ENCODE measurements at places on chromosomes 13 and 19.

DNA sequence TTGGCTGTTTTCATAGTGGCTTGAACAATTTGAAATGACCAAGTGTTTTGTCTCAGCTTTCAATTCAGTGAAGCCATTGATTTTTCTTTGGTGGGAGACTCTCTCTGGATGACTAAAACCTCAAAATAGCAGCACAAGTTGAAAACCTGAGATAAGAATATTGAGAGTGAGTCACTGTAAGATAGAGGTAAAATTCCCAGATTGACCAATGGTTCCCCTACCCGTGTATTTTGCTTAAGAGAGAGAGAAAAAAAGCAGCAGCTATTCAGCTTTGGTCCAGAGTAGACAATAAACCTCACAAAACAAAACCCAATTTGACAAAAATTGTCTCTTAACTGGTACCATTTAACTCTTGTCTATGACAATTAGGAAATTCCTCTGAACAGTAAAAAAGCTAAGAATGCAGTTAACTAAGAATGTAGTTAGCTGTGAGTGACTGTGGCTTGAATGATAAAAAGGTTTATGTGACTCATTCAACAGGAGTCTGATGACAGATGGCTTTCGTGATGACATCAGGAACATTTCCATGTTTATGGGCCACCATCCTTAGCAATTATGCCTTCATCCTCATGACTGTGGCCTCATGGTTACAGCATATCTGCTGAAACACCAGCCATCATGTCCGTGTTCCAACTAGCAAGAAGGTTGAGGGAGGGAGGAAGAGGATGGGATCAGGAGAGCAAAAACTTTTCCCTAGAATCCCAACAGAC is 356.9 kb downstream of the NDFIP2 start:
- no peak for DNase-seq

DNA sequence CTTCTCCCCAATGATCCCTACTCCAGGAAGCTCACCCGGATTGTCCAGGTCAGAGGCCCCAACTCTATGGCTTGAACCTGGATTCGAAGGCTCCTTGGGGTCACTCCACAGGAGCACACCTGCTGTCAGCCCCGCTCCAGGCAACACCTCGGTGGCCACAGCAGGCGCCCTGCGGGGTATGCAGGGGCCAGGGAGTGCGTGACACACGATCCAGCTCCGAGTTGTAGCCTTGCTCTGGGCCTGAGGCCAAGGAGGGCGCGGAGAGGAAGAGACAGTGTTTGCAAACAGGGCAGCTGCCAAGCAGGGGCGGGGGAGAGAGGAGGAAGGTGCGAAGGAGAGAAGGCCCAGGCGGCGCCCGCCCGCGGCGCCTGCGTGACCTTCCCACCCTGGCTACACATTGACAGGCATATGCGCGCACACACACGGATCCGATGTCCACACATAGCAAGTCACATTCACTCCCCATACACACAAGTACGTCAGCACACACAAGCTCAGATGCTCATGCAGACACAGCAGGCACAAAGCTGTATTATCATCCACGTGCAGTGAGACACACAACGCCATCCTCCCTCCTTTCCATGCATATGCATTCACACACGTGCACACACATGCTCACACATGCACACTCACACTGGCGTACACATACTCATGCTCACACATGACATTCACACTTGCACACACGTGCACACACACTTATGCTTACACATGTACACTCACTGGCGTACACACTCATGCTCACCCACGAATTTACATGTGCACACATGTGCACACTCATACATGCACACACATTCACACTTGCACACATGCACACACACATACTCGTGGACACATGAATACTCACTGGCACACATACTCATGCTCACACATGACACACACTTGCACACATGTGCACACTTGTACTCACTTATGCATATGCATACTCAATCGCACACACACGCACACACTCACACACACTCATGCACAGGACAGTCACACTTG is 10.4 kb downstream of the SBK2 start:
- peak; percentile 32 for DNase-seq

DNA sequence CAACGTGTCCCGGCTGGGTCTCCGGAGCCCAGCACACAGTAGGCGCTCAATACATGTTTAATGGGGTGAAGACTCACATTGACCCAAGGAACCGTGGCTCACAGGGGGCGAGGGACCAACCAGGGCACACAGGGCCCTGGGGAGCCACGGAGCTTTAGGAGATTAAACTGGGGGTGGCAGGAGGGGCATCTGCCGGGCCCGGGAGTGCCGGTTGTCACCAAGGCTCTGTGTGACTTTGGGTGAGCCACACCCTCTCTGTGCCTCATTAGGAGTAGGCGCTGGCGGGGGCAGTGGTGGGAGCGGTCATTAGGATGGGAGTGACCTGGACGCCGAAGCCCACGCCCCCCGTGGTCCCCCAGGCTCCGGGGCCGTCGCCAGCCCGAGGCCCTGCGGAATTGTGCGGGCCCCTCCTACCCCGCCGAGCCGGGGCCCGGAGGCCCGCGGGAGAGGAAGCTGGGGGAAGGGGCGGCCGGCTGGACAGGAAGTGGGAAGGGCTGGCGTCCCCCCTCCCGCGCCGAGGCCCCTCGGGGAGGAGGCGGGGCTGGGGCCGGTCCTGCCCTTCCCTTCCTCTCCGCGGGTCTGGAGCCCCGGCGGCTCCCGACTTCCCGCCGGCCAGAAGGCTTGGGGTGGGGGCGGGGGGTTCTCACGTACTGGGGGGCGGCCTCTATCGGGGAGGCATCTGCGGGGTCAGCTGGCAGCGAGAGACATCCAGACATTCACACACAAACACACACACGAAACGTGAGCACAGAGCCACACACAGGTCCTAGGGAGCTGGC is 1.8 kb upstream of the SSBP4 start:
- peak; percentile 79 for DNase-seq

DNA sequence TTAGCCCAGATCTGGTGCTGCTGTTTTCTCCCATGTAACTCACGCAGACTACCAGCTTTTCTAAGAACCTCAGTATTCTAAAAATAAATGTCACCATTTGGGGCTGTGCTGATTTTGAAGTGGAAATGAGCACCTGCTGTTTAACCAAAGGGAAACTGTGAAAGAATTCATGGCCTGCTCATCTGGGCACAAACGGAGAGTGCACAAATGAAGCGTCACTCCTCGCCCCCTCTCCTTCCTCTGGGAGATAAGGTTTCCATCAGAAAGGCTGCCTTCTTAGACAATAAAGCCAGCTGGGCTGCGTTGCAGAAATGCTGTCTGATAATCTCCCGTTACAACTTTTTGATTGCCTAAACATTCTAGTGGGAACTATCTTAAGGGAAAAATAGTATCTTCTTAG is 73.7 kb upstream of the SLC15A1 start:
- DNase-seq = no peak

- DNase-seq = peak; percentile 89
Measured at GRCh38 chr13:79466872-79467271, 14.1 kb upstream of the NDFIP2 start.

DNA sequence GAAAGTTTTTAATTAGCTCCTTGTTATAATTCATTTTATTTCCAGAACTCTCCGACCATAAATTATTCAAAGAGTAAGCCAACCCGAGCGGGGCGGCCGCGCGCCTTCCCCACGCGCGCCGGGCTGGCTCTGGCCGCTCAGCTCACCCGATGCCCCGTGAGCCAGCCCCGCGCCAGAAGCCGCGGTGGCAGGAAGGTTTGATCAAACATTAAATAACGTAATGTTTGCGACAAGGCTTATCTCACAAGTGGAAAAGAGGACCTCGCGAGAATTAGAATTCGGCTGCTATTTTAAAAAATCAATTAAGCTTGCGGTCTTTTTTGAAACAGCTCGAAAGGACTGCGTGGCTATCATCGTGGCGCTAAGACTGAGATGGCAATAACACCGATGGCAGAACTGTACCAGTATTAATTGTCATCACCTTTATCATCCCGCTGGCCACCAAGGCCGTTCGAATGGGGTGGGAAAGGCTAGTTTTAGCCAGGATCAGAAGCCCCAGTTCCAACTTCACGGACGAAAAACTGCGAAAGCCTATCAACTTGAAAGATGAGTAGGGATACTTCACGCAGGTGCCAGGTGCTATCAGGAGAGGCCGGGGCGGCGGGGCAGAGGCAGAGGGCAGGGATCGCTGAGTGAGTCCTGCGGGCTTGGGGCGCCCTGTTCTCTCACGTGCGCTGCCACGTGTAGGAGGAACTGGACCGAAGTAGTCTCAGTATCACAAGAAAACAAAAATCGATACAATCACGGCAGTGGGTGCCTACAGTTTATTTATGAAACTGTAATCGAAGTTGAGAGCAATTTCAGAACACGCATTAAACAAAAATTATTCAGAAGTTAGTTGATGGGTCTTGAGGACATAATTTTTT is 6.4 kb downstream of the POU4F1 start:
- DNase-seq = no peak

- DNase-seq = no peak
Measured at GRCh38 chr19:13425151-13425550, 81.1 kb downstream of the CACNA1A start.

DNA sequence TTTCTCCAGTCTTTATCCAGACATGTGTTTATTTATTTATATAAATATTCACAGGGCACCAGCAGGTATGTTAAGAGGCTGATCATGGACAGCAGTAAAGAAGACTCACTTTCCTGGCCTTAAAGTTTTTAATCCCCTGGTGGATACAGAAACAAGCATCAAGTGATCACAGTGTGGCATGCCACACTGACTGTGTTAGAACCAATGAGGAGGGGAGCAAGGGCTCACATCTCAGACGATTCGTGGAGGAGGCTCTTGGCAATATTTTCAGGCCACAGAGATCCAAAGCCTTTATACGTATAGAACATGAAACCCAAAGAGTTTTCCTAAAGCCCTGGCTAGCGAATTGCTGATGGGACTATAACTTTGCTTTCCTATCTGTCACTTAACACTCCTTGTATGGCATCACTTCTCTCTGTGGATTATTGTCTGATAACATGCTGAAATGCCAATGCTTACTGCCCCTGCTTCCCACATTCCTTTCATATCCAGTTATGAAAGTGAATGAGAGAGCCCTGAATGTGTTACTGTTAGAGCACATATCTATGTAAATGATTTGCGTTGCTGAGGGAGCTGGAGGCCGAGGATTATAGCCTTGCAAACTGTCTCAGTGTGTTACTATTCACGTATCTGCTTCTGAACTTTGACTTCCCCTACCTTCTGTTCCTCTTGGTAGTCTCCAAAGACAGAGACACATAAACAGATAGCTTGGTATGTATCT is 37.6 kb downstream of the POLR1D start:
- no peak for DNase-seq

DNA sequence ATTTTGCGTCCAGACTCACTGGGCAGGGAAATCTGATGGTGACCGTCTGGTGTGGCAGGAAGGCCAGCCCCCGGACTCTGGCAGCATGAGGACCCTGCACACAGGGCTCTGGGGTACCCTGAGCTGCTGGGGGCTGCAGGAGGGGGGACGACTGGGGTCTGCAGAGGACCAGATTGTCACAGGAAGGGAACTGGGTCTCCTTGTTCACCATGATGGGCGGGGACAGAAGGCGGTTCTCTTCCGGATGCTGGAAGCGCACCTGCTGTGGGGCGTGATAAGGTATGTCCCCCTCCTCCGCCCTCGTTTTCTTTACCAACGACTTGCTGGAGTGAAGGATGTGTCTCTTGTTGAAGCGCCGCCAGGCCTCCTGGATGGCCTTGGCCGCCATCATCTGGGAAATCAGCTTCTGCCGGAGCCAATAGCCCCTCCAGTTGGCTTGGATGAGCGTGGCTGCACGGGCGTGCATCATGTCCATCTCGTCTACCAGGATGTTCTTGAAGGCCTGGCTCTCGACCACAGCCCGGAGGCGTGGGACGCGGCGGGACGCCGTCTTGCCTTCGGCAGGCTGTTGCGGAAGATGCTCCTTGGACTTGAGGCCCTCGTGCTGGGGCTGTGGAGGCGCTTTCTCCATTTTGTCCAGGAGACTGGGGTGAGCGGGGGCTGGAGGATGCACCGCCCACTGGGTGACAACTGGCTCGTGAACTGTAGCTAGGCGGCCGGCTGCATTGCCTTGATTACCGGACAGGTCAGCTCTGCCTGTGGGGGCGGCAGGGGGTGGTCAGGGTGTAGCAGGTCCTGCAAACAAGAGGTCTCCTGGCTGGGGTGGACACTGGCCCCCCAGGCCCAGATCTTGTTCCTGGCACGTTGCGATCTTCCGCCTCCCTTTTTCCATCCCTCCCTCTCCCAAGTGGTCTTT is 7.2 kb downstream of the IQCN start:
- no peak for DNase-seq

DNA sequence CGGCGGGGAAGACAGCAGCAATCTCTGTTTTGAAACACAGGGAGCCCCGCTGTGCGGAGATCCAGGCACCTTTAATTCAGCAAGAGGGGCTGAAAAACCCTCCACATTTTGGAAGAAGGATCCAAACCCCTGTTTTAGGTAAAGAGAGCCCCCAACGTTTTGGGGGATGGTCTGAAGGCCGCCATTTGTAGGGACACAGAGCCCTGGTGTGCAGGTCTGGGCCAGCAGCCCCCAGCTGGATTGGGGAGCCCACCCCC is 3.5 kb upstream of the HOOK2 start:
- no peak for DNase-seq

DNA sequence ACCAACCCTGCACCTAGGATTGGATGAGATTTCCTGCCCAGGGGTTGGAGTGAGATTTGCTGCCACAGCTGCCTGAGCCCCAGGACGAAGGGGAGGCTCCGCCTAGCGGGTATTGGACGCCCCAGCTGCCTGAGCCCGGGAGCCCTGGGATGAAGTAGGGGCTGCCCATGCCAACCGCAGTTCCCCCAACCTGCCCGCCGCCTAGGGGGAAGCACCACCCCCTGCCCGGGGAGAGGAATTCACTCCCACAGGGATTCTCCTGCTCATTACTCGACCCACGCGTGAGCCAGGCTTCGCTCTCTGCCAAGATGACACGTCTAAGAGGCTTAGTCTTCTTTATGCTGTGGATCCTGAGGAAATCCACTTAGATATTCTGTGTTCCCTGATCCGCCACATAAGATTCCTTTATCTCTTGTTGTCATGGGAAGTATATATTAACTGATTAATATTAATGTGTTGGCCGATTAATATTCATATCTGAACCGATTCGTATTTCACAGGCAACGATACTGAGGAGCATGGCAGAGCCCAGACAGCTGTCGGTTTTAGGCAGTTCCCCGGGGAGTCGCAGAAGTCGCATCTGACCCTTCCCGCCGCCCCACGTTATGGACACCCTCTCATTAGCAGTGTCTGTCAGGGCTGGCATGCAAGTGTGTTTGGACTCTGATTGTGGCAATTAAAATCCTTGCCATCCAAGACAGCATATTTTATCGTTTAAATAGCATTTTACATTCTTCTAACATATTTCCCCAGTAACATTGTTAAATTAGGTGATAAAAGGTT is 44.5 kb upstream of the KCTD15 start:
- no peak for DNase-seq

DNA sequence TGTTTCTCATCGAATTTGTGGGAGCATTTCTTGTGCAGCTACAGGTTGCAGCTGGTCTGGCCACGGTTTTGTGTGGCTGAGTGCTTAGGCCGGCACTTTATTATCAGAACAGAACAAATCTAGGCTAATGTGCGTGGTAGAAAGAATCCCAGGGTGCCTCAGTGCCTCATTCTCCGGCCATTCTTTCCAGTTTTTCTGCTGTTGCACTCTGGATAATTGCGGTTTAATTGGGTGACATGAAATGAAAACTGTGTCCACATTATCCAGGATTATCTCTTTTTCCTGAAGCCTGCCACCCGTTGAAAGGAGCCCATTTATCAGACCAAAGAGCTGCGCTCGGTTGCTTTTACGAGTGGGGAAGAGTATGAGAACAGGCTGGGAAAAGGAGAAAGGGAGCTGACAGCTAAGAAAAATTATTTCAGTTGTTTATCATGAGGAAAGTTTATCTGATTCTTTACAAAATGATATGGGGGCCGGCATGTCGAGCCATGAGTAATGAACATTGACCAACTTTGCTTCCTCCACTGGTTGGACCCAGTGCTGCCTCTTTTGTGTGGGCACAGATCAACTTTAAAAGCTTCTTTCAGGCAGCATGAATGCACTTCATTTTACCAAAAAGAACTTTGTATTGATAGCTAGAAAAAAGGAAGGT is 117.0 kb upstream of the SOX21 start:
- DNase-seq = no peak

Measured in SK-N-DZ (cell line).